ENCODE measurements at places on chromosomes 3 and 15. TPM values are rescaled to one million over a fixed set of nuclear protein-coding genes. Genes with fewer than 3 reads are reported as not detected.

- H3K27me3 ChIP-seq, result no peaks in the 10 kb centered on the region
- H3K4me3 ChIP-seq, result no peak overlapping the region
- no peak overlapping the region for H3K27ac ChIP-seq
- H3K4me1 ChIP-seq, result peaks cover 5% of the 10 kb centered on the region
- H3K36me3 ChIP-seq, result no peaks in the 10 kb centered on the region
These were observed 37.5 kb upstream of the CLRN1 start for GRCh38 chr3:151009981-151010380.

DNA sequence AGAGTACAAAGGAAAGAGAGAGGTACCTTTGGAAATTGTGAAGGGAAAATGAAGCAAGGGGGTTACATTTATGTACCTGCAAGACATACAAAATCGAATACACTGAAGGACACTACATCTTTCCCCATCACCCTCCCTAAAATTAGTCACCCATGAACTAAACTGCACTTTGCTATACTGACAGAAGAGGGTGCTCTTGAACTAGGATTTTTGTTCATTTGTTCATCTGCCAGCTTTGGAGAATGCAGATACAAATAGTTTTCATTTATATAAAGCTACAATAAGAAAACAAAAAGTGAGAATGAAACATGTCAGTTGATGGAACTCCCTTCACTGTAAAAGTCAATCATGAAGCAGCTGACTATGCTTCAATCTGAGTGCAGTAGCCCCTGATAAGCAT is 55.7 kb downstream of the PCCB start:
- H3K27me3 ChIP-seq, result no peaks in the 10 kb centered on the region
- H3K36me3 ChIP-seq, result peaks cover 17% of the 10 kb centered on the region
- DNase-seq, result no peak
- no peaks in the 10 kb centered on the region for H3K4me1 ChIP-seq

- no peaks in the 10 kb centered on the region for H3K36me3 ChIP-seq
- no peak for DNase-seq
- peaks cover 97% of the 10 kb centered on the region for H3K27me3 ChIP-seq
- H3K4me3 ChIP-seq, result peak overlapping the region; percentile 82
These were observed 999 bp downstream of the SQOR start for GRCh38 chr15:45635763-45636292.

Gene GABRR3
- not detected for total RNA-seq

DNA sequence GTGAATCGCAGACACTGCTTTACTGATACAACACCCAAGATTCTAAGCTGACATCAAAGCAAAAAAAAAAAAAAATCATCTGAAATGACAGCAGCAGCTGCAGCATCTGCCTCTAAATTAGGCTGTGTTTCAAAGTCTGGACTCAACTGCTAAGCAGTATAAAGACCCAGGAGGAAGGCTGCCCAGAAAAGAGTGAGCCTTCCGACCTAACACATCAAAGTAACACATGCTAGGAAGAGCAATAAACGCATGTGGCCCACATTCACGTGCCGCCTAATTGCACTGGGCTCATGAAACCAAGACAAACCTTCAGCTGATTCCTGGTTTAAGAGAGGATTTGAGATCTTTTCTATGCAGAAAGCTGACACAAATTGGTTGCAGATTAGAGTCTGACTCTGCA is 317.1 kb downstream of the ZIC4 start:
- DNase-seq, result no peak
- H3K4me1 ChIP-seq, result no peaks in the 10 kb centered on the region
- no peaks in the 10 kb centered on the region for H3K36me3 ChIP-seq
- H3K4me3 ChIP-seq, result no peak overlapping the region

DNA sequence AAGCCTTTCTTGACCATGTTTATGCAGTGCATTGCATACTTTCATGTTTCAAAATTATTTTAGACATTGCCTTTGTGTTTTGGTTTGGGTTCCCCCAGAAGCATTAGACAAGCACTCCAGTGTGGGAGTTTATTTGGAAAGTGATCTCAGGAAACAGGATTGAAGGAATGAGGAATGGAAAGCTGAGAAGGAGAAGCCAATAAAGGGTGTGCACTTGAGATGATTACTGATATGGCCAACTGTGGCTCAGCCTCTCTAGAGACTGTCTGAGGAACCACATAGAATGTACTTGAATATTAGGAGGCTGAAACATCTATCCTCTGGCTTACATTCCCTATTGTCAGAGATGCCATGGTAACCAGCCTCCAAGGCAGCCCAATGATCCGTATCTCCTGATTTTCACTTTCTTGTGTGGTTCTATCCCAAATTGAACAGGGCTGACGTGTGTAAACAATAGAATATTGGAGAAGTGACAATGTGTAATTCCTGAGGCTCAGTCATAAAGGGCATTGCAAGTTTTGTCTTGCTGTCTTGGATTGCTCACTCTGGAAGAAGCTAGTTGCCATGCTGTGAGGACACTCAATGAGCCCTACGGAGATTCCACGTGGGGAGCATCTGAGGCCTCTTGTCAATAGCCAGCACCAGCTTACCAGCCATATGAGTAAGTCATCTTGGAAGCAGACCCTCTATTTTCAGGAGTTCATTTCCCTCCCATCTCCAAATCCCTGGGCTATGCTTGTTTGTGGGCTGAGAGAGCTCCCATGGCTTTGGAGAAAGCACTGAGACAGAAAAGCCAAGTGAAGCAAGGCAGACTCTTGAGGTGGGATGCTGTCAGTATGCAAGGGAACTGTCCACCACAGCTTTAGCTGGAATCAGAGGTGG is 84.7 kb downstream of the SCN11A start:
- peaks cover 3% of the 10 kb centered on the region for H3K4me1 ChIP-seq
- H3K36me3 ChIP-seq, result no peaks in the 10 kb centered on the region
- no peak for DNase-seq
- H3K27me3 ChIP-seq, result no peaks in the 10 kb centered on the region
- no peak overlapping the region for H3K27ac ChIP-seq

GRCh38 chr3:35322070-35322469 is 317.3 kb upstream of the ARPP21 start:
- H3K36me3 ChIP-seq, result no peaks in the 10 kb centered on the region
- no peak for DNase-seq
- H3K4me1 ChIP-seq, result no peaks in the 10 kb centered on the region
- H3K27me3 ChIP-seq, result no peaks in the 10 kb centered on the region
- no peak overlapping the region for H3K27ac ChIP-seq

- H3K4me1 ChIP-seq, result no peaks in the 10 kb centered on the region
- H3K36me3 ChIP-seq, result no peaks in the 10 kb centered on the region
These were observed 205.1 kb downstream of the ROBO2 start for GRCh38 chr3:77244981-77245380.

DNA sequence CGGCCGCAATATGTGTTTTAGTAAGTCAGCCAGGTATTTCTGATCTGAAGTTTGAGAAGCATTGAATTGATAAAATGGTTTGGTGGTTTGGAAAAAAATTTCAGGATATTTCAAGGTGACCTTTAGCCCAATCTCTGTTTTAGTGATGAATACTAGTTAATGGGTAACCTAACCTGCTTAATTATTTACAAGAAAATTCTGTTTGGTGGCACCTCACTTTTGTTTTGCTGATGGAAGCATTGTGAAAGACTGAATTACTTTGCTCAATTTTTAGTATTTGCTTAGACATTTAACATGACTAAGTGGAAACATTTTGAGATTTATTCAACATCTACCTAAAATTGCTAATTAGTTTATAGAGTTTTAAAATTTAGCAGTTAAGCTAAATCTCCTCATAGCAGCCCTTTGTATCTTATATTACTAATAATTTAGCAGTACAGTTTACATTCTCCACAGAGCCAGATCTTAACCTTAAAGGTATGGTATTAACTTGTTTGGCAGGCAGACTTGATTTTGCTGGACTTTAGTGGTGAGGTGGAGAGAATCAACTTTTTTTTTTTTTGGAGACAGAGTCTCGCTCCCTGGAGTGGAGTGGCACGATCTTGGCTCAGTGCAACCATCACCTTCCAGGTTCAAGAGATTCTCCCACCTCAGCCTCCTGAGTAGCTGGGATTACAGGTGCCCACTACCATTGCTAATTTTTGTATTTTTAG is 35.4 kb downstream of the GRAMD1C start:
- no peaks in the 10 kb centered on the region for H3K36me3 ChIP-seq
- H3K27ac ChIP-seq, result no peak overlapping the region
- H3K27me3 ChIP-seq, result no peaks in the 10 kb centered on the region
- no peaks in the 10 kb centered on the region for H3K4me1 ChIP-seq
- H3K4me3 ChIP-seq, result no peak overlapping the region
- no peak for DNase-seq

DNA sequence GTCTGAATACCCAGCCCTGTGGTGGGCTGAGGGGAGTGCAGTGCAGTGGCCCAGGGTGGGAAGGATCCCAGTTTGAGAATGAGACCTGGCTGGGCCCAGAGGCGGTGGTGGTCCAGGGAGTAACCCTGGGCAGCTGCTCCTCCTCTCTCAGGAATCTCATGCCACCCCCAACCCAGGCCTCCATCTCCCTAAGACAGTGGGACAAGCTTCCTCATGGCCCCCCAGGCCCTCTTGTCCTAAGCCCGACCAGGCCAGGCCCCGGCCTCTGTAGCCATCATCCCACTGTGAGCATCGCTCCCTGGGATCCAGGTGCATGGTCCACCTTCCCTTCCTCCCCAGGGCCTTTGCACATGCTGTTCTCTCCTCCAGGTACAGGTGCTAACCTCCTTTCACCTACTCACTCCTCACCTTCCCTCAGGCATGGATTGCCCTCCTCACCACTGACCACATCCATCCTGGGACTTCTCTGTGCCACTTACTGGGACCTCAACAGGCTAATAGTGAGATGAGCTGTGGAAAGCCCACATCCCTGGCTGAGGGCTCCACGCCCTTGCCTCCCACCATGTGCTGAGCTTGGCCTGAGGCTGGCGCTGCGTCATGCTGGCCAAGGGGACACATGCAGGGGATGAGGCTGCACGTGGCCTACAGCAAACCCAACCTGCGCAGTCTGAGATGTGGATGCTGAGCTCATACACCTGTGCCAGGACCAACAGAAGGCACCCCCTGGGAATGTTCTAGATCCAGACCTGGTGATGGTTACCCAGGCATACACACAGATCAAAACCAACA is 9.9 kb downstream of the CHDH start:
- peak; percentile 26 for DNase-seq
- no peaks in the 10 kb centered on the region for H3K4me1 ChIP-seq
- H3K4me3 ChIP-seq, result no peak overlapping the region
- H3K36me3 ChIP-seq, result peaks cover 6% of the 10 kb centered on the region

Gene CD80
- total RNA-seq, result 2.5 TPM

GRCh38 chr3:112074616-112075497 is 11.3 kb upstream of the C3orf52 start:
- peak overlapping the region; percentile 24 for H3K4me3 ChIP-seq
- H3K27ac ChIP-seq, result peak overlapping the region; percentile 6
- no peaks in the 10 kb centered on the region for H3K36me3 ChIP-seq

Gene STAB1
- total RNA-seq, result 0.24 TPM

Gene ZIC1
- total RNA-seq, result not detected

GRCh38 chr15:70976851-70977250 is 84.2 kb downstream of the LRRC49 start:
- H3K4me3 ChIP-seq, result no peak overlapping the region
- H3K27ac ChIP-seq, result no peak overlapping the region
- no peak for DNase-seq
- H3K36me3 ChIP-seq, result no peaks in the 10 kb centered on the region
- H3K27me3 ChIP-seq, result no peaks in the 10 kb centered on the region
- no peaks in the 10 kb centered on the region for H3K4me1 ChIP-seq
